Trophoblast cell (in vitro differentiated cells and primary cell): ENCODE measurements at places on chromosomes 6 and 20.

DNA sequence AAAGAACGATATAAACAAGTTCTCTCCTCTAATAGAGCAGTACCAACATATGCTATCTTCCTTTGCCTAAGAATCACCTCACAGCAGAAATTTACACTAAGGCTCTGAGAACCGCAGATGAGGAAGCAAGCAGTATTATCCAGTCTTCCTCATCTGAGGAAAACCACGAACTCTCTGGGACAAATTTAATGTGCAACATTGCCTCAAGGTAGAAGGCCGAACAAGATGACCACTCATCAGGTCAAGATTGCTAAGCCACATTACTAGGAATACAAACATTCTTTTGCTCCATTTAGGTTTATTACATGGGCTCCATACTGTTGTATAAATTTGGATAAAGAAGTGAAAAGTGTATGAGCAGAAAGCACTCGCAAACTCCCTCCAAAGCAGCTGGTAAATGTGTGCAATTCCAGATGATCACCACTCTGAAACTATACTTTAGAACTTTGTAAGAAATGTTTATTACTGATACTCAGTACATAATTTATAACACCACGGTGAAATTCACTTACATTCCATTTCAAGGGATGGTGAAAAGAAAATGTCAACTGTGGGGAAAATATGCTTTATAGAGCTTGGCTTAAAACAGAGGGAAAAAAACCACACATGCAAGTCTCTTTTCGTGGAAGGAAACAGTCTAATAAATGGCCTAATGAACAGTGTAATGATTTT is 398.4 kb downstream of the BTBD9 start:
- peak; percentile 2 for DNase-seq

DNA sequence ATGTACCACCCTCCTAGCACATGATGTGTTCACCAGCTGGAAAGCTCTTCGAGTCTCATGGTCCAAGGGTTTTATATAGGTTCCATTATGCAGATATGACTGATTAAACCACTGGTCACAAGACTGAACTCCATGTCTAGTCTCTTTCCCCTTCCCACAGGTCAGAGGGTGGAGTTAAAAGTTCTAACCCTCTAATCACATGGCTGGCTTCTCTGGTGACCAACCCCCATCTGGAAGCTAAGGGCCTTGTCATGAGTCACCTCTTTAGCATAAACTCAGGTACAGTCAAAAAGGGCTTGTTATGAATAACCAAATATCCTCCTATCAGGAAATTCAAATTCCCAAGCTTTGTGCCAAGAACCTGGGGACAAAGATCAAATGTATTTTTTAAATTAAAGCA is 52.0 kb upstream of the KLHL31 start:
- DNase-seq: peak; percentile 26

GRCh38 chr20:35660122-35660937 is 4.4 kb downstream of the CPNE1 start:
- peak; percentile 50 for DNase-seq

- DNase-seq: no peak
These were observed 12.3 kb downstream of the MYT1 start for GRCh38 chr20:64176551-64176950.

- no peak for DNase-seq
These were observed 10.4 kb upstream of the FOXP4 start for GRCh38 chr6:41535766-41536165.
